Effector CD4-positive, alpha-beta T cell (primary cell): ENCODE measurements at places on chromosomes 11 and 22.

- no peak for DNase-seq
Observed at GRCh38 chr22:45756558-45756957, 84.9 kb downstream of the ATXN10 start.

DNA sequence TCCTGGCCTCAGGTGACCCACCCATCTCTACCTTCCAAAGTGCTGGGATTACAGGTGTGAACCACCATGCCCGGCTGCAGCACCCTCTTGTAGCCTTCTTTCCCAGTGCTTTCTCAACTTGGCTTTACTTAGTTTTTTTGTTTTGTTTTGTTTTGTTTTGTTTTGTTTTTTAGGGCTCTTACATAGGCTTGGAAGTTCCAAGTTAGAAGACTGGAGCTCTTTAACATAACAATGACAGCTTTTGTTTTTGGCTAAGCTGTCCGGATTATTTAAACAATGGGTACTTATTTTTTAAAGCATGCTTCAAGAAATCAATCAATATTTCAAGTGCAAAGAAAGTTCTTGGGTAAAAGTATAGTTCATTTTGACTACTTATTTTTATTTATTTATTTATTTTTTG lies 25.9 kb downstream of the KMT2A start:
- no peak for DNase-seq

- no peak for DNase-seq
Observed at GRCh38 chr22:17772958-17773605, 1.2 kb downstream of the BID start.

DNA sequence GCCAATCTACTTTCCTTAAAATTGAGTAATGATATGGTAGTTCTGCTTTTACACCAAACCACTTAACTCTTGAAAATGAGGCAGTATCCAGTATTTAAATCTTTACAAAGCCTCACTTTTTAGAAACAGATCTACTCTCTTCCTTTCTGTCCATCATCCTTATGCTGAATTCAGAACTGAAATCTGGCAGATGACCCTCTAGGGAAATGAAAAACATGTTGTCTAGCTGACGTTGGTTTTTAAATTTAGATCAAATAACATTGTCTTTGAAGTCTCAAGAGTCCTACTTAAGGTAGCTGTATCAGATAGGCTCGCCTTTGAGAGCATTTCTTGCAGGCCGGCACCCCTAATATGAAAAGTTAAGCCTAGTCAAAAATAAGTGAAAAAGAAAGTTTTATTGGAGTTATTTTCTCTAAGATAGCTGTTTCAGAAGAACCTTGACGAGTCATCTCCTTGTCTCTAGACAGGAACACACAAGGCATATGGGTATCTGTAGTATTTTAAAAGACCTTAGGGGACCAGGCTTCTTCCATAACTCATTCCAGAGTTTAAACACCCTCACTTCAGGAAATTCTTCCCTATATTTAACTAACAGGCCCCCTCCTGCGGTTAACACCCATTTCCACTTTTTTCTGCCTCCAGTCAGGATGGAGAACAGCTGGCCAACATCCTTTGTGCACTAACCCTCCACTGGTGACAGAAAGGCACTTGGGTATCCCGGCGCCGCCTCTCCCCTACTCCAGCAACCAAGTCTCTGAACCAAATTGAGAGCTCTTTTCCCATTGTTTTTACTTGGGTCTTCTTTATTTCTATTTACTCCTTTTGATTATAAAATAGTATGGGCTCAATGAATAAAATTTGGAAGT lies 81.2 kb downstream of the WNT11 start:
- no peak for DNase-seq

- no peak for DNase-seq
Observed at GRCh38 chr22:16968218-16968595, 39.8 kb downstream of the GAB4 start.

GRCh38 chr11:32198053-32198452 lies 107.2 kb downstream of the RCN1 start:
- no peak for DNase-seq

DNA sequence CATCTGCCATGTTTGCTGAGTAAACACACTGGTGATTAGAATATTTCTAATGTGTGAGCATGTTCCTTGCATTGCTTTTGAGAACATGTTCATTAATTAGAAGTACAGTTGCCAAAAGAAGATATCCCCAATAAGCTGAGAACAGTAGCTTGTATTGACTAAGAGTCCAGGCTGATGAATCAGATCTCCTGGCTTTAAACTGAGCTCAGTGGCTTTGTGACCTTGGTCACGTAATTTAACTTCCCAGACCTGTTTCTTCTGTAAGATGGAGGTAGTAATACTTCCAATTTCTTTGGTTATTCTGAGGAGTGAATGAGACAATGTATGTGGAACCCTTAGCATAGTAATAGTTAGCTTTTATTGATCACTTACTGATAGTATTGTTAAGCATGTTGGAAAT lies 61.9 kb downstream of the CYB5R2 start:
- DNase-seq, result no peak

DNA sequence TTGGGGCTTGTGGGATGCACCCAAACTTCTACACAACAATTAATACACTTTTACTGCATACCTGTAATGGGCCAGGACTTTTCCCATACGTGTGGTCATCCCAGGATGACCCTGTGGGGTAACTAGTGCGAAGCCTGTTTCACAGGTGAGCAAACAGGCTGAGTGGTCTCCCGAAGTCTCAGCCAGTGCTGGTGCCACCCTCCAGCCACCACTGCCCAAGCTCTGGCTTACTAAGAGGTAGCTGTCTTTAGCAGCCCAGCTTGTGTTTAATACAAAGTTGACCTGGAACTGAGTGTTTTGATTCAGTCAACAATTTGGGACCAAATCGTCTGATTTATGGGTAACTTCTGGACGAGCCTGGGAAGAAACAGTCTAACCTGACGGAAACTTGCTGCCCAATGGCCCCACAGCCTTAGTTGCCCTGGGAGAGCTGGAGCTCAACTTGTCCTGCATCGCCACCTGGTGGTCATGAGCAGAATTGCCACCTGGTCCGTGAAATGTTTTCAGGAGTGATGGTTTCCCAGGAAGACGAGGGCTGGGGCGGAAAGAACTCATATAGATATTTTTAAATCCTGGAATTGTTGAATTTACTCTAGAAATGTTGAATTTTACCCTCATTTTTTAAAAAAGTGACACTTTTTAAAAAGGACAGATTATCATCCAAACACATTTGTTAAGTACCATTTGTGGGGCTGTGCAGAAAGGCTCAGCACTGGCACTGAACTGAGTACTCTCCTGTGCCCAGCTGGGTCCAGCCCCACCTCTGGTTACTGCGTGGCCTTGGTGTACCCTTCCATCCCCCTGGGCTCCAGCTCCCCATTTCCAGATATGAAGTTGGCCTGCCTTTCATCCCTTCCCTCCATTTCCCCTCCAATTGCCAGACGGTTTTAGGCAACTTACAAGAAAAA lies 95.5 kb upstream of the PARVA start:
- peak; percentile 74 for DNase-seq

GRCh38 chr11:20192641-20193040 lies 32.4 kb upstream of the DBX1 start:
- DNase-seq, result no peak

DNA sequence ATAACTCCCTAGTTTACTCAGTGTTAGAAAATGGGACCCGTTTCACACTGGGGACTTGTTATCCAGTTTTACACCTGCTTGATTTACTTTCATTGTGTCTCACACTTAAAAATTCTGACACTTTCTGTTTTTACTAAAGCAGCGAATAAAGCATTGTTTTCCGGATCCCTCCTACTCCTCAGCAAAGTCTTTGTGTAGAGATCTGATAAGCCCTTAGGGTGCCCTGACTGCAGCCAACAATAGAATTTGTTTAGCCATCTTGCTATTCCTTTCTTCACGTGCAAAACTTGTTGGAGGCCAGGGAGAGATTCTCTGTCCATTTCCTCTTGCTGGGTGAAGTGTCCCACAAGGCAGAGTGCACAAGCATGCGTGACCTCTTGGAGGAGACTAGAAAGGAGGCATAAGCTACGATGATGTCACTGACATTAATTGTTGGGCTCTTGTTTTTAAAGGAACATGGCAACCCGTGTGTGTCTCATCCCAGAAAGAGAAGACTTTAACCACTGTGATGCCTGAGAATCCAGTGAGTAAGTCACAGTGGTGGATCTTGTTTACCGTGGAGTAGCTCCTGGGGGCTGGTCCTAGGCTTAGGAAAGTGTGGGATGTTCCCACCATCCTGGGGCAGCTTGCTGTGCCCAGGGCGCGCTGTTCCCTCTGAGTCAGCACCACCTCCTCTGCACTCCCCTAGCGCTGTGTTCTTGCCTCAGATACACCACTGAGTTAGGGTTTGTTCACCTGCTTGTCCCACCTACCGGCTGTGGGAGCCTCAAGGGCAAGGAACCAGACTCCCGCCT lies 27.7 kb downstream of the MICAL2 start:
- DNase-seq, result no peak

- DNase-seq, result no peak
Observed at GRCh38 chr11:74696500-74696899, 34.7 kb downstream of the CHRDL2 start.

DNA sequence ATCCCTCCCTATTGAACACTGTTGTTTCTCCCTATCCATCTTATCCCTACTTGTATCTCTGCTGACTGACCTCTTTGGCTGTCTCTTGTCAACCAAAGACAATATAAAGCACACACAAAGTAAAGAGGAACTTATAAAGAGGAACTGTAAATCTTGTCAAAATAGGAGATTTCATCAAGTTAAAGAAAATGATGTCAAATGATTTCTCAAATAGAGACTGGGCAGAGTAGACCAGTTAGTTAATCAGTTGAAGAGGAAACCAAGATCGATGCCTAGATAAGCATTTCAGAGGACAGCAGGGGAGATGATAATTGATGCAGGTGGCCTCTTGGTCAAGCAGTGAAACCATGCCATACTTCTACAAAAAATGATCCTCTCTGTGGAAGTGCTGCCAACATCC lies 22.7 kb downstream of the KCNQ1OT1 start:
- DNase-seq, result no peak

DNA sequence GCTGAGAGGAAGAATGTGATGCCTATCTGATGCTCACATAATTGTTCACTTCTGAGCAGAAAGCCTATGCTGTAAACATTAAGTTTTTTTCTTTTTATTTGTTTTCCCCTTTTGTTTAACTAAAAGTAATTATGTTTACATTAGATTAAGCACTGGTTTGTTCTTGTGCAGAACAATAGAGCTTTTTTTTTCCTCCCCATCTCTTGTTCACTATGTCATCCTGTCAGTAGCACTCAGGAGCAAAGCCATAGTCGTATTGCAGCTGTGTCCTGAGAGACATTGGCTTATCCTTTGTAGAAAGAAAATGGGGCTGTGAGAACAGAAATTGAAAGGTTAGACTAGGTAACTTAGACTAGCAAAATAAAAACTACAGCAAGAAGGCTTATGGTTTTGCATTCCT lies 301.8 kb upstream of the RAG2 start:
- DNase-seq, result no peak

- DNase-seq, result peak; percentile 60
Observed at GRCh38 chr11:122696662-122697061, 41.1 kb downstream of the UBASH3B start.

DNA sequence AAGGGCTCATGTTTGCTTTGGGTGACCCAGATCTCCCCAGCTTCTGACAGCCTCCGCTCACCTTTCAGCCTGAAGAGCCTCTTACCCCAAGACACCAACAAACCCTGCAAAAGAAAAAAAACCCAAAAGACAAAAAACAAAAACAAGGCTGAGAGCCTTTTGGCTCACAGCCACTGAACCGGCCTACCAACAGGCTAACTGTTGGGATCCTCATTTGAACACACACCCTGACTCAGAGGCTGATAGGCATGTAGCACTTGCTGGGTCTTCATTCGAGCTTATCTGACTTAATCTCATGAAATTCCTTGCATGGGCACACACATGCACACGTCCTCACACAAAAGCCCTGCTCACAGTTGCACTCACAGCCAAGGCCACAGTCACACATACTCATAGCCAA lies 22.9 kb upstream of the TSKU start:
- DNase-seq, result no peak

GRCh38 chr11:124895471-124895971 lies 2.1 kb downstream of the ROBO4 start:
- no peak for DNase-seq

GRCh38 chr11:72069787-72070251 lies 10.5 kb downstream of the NUMA1 start:
- DNase-seq, result no peak
